ENCODE measurements at places on chromosomes 12 and 14.
A peak's percentile ranks its signal among the peaks of the same experiment; 100 is the strongest.

DNA sequence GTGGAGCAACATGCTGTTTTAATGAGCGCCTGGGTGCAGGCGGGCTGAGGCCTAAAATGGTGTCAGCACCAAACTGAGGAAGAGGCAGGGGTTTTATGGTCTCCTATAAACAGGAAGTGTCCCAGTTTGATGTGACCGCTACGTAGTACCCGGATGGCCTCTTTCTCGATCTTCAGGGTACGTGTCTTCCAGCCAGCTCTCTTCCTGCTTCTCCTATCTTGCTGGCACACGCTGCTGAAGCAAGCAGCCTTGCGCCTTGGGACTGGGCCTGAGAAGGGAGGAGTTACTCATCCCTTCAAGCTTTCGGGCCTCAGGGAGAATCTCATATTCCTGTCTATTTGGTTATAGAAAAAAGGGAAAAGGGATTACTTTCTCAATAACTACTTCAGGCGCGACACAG, 28.2 kb upstream of the RNASE1 start:
- H3K4me1 ChIP-seq: peaks cover 27% of the 10 kb centered on the region
- H3K4me3 ChIP-seq: no peak overlapping the region
- peaks cover 9% of the 10 kb centered on the region for H3K36me3 ChIP-seq
- H3K27ac ChIP-seq: no peak overlapping the region

DNA sequence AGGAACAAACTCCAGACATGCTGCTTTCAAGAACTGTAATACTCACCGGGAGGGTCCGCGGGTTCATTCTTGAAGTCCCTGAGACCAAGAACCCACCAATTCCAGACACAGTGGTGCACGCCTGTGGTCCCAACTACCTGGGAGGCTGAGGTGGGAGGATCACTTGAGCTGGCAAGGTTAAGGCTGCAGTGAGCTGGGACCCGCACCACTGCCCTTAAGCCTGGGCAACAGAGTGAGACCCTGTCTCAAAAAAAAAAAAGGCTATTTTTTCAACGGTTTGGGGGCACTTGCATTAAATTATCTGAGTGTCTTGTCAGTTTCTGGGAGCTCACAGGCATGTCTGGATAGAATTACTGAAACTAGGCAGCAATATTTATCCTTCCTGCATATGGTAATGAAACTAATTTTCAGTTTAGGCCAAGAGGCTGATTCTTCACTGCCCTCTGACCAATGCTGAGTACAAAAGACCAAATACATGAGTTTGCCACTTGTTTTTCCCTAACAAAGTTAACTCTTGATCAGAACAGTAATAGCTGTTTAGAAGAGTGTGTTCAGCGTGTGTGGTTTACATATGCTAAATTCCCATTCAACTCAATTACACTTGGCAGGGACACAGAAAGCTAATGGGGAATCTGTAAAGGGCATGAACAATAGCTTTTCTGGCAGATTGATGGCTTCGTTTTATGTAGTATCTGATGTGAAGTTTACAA, 65.8 kb upstream of the RASSF3 start:
- DNase-seq: no peak
- H3K27me3 ChIP-seq: peaks cover 5% of the 10 kb centered on the region

DNA sequence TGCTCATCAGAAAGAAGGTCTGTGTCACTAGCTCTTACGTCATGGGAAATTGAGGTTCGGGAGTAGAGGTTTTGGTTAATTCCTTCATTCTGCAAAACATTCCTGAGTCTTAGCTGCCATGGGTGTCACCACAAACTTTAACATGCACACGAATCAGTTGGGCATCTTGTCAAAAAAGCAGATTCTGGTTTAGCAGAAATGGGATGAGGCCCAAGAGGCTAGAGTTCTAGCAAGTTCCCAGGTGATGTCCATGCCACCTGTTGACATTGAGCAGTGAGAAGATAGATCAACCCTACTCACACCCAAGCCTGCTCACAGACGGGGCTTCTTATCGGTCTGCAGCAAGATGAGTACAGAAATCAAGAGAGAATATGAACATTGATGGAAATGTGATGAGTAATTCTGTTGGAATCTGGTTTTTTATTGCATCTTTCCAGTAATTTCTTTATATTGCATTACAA, 11.7 kb upstream of the RIN3 start:
- H3K4me3 ChIP-seq: no peak overlapping the region
- DNase-seq: no peak
- peaks cover 22% of the 10 kb centered on the region for H3K4me1 ChIP-seq
- H3K27me3 ChIP-seq: no peaks in the 10 kb centered on the region

DNA sequence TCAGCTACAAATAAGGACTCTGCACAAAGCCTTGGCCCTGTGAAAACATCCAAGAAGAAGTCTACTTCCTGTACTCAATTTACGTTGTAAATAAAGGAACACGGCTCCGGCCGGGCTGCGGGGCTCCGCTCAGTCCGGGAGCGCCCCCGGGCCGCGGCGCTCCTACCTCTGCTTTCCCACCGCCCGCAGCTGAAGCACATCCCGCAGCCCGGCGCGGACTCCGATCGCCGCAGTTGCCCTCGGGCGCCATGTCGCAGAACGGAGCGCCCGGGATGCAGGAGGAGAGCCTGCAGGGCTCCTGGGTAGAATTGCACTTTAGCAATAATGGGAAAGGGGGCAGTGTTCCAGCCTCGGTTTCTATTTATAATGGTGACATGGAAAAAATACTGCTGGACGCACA, 502.3 kb upstream of the FOXG1 start:
- peaks cover 7% of the 10 kb centered on the region for H3K27me3 ChIP-seq
- H3K4me3 ChIP-seq: no peak overlapping the region
- H3K4me1 ChIP-seq: no peaks in the 10 kb centered on the region
- DNase-seq: no peak

GRCh38 chr12:77599782-77600467, 230.8 kb upstream of the NAV3 start:
- H3K36me3 ChIP-seq: no peaks in the 10 kb centered on the region
- no peak overlapping the region for H3K27ac ChIP-seq
- H3K4me1 ChIP-seq: no peaks in the 10 kb centered on the region
- no peak for DNase-seq
- no peak overlapping the region for H3K4me3 ChIP-seq
- H3K27me3 ChIP-seq: no peaks in the 10 kb centered on the region

DNA sequence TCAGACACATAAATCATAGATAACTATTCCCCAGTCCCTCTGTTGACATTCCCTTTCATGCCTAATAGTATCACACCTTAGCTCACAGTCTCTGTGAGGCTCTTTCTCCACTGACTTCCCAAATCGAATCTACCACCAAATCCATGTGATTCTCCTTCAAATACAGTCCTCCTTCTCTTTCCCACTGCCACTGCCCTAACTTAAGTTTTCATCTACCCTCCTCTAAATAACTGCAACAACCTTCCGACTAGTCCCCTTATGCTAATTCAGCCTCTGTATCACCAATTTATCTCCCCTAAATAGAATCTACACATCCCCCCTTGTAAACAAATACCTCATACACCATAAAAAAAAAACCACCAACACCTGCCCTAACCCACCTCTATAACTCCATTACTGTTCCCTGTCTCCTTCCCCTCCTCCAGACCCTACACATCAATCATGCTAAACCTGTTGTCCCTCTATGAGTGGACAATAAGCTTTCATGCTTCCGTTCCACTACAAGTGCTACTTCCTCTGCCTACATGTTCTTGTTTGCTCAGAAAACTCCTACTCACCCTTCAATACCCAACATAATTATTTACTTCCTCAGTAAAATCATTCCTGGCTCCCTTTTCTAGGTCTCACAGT, 39.0 kb downstream of the SLC25A21 start:
- DNase-seq: no peak
- H3K36me3 ChIP-seq: no peaks in the 10 kb centered on the region
- no peaks in the 10 kb centered on the region for H3K4me1 ChIP-seq
- no peaks in the 10 kb centered on the region for H3K27me3 ChIP-seq

DNA sequence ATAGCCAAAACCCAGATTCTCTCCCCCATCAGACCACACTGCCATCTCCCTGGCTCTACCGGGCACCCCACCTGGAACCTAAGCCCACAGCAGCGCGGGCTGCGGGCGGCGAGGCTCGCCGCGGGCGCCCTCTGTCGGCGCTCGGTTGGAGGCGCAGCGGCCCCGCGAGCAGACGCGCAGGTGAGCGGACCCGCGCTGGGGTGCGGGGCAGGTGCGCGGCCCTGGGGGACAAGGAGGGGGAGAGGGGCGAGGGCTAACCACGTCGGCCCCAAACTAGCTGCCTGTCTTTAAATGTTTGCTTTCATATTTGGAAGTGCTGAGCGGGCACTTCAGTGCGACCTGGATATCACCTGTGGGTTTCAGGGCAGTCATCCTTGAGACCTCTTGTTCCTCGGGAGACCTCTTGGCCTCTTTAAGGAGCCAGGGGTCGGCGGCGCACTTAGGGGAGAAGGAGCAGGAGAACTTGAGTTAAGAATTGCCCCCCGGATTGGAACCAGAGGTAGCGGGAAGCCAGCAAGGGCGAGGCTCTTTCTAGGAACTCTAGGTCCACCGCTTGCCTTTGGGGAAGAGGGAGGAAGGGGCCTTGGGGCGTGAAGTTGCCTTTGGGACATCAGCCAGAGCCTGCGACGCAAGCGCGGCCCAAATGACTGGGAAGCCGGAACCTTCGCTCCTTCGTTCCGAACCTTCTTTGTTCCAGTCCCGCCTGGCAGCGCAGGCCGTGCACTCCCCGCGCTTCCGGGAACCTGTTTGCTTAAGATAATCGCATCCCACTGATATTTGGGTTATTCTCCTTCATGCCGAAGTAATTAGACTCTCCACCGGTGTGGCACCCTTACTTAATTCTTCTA, 78.7 kb downstream of the NEDD1 start:
- no peaks in the 10 kb centered on the region for H3K36me3 ChIP-seq
- H3K27ac ChIP-seq: no peak overlapping the region
- peak overlapping the region; percentile 80 for H3K4me3 ChIP-seq
- H3K27me3 ChIP-seq: peaks cover 9% of the 10 kb centered on the region
- H3K4me1 ChIP-seq: peaks cover 51% of the 10 kb centered on the region
- DNase-seq: peak; percentile 63

DNA sequence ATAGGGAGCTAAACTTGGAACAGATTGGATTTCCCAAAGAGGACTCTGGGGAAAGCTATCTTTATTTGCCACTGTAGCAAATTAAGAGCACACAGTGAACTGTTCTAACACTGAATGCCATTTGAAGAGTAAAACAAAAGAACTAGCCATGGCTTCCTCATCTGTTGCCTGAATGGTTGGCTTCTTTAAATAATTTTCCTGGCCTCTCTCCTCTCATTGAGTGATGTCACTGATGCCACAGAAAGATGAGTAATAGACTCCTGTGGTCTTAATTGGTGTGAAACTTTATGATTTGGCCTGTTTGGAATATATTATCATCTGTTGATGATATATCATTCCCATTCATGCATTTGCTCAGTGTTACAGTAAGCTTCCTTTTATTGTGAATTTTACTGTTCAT, 42.5 kb downstream of the WDR20 start:
- no peak overlapping the region for H3K27ac ChIP-seq
- H3K4me1 ChIP-seq: peaks cover 29% of the 10 kb centered on the region
- H3K27me3 ChIP-seq: no peaks in the 10 kb centered on the region
- DNase-seq: no peak
- no peaks in the 10 kb centered on the region for H3K36me3 ChIP-seq
- no peak overlapping the region for H3K4me3 ChIP-seq

GRCh38 chr12:94951071-94951934, 52.2 kb downstream of the NDUFA12 start:
- peaks cover 3% of the 10 kb centered on the region for H3K4me1 ChIP-seq
- H3K27ac ChIP-seq: peak overlapping the region; percentile 15
- no peaks in the 10 kb centered on the region for H3K36me3 ChIP-seq
- H3K27me3 ChIP-seq: no peaks in the 10 kb centered on the region

DNA sequence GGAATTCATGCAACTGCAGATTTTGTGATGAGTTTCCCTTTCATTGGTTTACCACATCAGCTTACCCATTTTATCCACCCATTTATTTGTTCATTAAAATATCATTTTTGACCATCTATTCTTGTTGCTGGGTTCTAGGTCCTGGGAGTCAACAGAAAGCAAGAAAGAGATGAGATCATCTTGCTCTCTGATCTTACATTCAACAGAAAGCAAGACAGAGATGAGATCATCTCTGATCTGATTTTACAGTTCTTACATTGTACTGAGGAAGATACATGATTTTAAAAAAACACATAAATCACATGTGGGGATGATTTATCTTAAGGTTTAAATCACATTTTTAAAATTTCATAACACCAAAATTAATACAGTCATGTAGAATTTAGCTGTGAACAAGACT, 2.3 kb downstream of the TAS2R46 start:
- H3K36me3 ChIP-seq: no peaks in the 10 kb centered on the region
- no peak overlapping the region for H3K4me3 ChIP-seq
- H3K27ac ChIP-seq: no peak overlapping the region
- H3K4me1 ChIP-seq: peaks cover 4% of the 10 kb centered on the region

- peaks cover 52% of the 10 kb centered on the region for H3K4me1 ChIP-seq
- H3K4me3 ChIP-seq: no peak overlapping the region
- no peaks in the 10 kb centered on the region for H3K27me3 ChIP-seq
- H3K27ac ChIP-seq: no peak overlapping the region
Observed at GRCh38 chr12:116159175-116159574, 118.3 kb downstream of the MED13L start.

GRCh38 chr14:78834766-78835451, 664.7 kb downstream of the NRXN3 start:
- H3K4me1 ChIP-seq: peaks cover 18% of the 10 kb centered on the region
- H3K4me3 ChIP-seq: no peak overlapping the region
- DNase-seq: no peak

GRCh38 chr14:89239023-89239422, 178.0 kb downstream of the FOXN3 start:
- H3K27me3 ChIP-seq: no peaks in the 10 kb centered on the region
- no peak for DNase-seq
- H3K27ac ChIP-seq: peak overlapping the region; percentile 36
- H3K4me3 ChIP-seq: no peak overlapping the region
- H3K36me3 ChIP-seq: peaks cover 31% of the 10 kb centered on the region
- H3K4me1 ChIP-seq: peaks cover 77% of the 10 kb centered on the region

DNA sequence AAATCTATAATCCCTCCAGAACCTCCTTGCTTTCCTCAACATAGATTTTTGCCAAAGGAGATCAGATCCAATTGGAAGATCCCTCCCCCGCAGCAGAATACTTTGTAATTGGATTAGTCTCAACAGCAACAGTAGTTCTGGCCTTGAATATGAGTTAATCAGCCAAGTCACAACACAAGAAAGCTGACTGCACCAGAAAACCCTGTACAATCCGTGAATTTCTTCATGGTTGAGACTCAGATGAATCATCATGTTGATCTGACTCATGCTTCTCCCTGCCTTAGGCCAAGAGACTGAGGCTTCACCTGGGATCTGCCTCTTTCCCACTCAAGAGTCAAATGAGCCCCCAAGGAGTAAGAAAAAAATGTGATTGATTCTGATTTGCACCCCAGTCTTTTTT, 3.0 kb upstream of the METTL17 start:
- H3K27ac ChIP-seq: no peak overlapping the region
- peaks cover 15% of the 10 kb centered on the region for H3K4me1 ChIP-seq
- no peak overlapping the region for H3K4me3 ChIP-seq

- no peaks in the 10 kb centered on the region for H3K4me1 ChIP-seq
- DNase-seq: no peak
- no peak overlapping the region for H3K4me3 ChIP-seq
- no peaks in the 10 kb centered on the region for H3K36me3 ChIP-seq
Observed at GRCh38 chr12:16475521-16475920, 128.1 kb downstream of the MGST1 start.

Data from WTC11 (cell line).